CD4-positive, alpha-beta T cell treated with Interleukin-15 for 4 hours (primary cell): ENCODE measurements at places on chromosomes 7 and 10.
A peak's percentile ranks its signal among the peaks of the same experiment; 100 is the strongest.

GRCh38 chr10:93081318-93081717 is 7.6 kb downstream of the CYP26A1 start:
- DNase-seq = no peak

DNA sequence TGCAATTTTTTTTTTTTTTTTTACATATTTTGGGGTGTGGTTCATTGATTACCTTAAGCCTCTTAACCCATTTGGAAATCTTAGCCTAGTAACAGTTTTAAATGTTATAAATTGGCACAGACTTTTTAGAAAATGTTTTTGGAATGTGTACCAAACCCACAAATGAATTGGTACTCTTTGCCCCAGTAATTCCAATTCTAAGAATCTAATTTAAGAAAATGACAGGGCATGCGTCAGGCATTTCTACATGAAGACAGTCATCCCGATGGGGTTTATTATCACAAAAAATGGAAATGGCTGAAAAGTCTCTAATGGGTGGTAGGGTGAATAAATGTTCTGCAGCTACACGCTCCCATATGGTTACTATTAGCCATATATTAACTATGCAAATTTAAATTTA is 54.9 kb downstream of the ITIH5 start:
- no peak for DNase-seq

- DNase-seq = no peak
These were observed 1.2 kb upstream of the HOXA2 start for GRCh38 chr7:27103489-27104226.

- DNase-seq = peak; percentile 36
These were observed 74.1 kb downstream of the ADD3 start for GRCh38 chr10:110081911-110082310.

DNA sequence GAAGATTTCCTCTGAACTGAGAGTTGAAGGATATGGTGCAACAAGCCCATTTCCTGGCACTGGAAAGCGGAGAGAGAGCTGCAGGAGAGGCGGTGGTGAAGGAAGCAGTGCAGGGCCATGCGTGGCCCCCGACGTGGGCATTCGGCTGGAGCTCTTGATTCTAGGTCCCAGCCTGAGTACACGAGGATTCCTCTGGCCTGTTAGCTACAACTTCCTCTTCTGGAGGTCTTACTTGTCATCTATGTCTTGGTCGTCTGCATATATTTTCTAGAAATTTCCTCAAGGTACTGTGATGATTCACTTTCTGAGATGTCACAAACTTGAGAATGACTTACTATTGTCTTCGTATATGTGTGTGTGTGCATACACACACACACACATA is 59.2 kb upstream of the JAZF1 start:
- no peak for DNase-seq

GRCh38 chr10:70233939-70234300 is 691 bp upstream of the PPA1 start:
- no peak for DNase-seq

DNA sequence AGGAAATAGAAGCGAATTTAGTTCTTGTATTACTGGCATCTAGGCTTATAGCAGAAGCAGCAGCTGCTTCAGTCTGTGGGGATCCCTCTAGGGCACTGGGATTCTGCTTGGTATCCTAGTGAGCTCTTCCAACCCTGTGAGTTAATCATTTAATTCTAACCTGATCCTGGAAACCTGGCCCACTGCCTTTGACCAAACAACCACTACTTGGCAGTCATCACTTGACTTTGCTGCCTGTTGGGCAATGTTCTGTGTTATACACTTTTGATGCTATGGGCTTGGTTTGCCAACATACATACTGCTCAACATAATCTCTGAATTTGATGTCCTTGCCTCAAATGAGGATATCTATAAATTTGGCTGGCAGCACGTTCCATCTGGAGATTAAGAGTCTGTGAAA is 813.4 kb downstream of the ANKRD7 start:
- DNase-seq = no peak

- DNase-seq = no peak
These were observed 2.2 kb upstream of the STRIP2 start for GRCh38 chr7:129431911-129432643.

- DNase-seq = no peak
These were observed 60.0 kb downstream of the WAC start for GRCh38 chr10:28592953-28593352.

DNA sequence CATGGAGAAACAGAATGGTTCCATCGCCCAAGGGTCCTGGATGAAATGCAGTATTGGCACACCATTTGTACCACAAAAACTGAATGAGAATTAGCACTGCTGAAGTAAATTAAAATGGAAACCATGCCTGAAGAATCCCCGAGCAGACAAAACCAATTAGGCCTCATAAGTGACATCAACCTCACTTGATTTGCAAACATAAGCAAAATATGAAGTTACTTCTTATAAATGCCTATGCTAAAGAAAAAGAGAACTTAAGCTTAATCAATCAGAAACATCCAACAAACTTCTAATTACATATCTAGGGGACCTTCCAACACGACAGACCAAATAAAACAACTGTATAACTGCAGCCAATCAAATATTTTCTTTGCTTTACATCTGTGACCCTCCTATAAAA is 4.4 kb downstream of the FAM3C start:
- no peak for DNase-seq

GRCh38 chr10:20288060-20288459 is 471.8 kb downstream of the PLXDC2 start:
- DNase-seq = no peak

DNA sequence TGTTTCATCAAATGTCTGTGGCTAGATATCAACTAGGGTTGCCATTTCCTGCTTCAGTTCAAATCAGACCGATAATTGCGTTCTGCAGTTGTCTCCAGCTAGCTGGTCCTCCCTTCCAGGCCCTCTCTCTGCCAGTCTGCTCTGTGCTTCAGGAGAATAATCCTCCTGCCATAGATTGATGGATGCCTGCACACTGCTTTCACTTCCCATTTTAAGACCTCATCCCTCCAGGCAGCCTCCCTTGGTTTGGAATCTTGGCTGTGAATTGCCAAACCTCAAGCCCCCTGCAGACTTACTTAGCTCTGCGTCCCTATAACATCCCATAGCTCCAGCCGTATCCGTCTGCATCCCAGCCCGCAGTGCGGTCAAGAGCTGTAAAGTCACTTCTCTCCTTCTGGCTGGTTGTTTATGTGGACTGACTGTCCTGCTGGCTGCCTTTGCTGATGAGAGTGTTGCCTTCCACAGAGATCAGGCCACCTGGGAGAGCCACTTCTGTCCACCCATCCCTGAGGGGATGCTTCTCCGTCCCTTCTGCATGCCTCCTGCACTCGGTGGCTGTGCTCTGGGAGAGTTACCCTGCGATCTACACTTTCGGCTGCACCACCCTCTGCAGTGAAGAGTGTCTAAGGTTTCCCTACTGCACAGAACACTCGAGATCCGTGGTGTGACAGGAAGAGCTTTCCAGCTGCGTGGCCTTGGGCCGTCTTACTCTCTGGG is 22.4 kb upstream of the KLF6 start:
- DNase-seq = no peak

DNA sequence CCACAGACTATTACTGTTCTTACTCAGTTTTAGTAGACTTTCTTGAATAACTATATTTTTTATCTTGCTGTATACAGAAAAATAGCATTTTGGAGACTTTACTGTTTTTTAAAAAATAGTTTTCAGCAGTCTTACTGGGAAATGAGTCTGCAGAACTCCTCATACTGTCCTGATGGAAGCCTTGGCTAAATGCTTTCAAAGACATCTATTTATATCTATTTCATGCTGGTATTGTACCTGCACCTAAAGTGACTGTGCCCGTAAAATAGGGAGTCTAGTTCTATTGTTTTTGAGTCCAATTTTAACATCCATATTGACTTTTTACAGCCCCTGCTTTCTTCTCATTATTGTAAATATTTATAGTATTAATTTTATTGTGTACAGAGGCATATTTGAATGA is 288.6 kb upstream of the CDC14C start:
- no peak for DNase-seq

DNA sequence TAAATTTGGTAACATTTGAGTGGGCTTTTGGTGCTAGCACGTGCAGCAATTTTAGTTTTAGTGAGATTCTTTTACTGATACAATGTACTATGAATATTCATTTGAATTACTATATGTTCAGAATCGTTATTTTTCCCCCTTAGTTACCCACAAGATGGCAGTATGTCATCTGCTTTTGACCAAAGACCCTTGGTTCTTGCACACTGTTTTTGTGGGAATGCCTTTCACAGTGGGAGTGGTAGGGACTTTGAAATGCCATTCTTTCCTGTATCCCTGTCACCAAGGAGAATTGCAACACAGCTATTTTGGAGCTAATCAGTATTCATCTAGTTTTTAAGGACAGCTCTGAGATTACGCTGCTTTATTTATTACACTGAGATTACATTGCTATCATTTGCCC is 40.6 kb downstream of the SEC23IP start:
- no peak for DNase-seq

GRCh38 chr10:103666087-103666761 is 172.7 kb downstream of the NEURL1 start:
- DNase-seq = no peak

DNA sequence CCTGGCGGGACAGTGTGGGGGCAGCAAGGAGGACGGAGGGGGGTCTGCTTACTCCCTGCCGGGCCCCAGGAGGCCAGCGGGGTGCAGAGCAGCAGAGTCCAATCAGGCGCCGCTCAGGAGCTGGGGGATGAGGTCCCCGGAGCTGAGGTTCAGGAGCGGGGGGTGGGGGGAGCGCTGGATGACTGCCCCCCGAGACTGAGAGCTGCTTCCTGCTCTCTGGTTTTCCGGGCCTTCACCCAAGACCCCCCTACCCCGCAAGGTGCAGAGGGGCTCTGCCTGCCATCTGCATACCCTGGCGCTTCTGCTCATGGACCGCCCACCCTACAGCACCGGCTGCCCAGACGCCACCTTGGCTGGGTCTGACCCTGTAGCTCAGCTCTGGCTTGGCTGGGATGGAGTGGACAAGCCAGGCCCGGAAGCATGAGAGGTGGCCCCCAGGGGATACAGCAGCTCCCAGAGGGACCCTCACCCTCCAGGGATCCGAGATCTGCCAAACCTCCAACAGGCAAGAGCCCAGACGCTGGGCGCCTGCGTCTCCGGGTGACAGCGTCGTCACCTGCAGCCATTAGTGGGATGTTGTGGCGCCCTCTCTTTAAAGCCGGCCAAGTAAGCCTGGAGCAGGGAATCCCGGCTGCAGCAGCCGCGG is 930 bp downstream of the KNDC1 start:
- DNase-seq = no peak

DNA sequence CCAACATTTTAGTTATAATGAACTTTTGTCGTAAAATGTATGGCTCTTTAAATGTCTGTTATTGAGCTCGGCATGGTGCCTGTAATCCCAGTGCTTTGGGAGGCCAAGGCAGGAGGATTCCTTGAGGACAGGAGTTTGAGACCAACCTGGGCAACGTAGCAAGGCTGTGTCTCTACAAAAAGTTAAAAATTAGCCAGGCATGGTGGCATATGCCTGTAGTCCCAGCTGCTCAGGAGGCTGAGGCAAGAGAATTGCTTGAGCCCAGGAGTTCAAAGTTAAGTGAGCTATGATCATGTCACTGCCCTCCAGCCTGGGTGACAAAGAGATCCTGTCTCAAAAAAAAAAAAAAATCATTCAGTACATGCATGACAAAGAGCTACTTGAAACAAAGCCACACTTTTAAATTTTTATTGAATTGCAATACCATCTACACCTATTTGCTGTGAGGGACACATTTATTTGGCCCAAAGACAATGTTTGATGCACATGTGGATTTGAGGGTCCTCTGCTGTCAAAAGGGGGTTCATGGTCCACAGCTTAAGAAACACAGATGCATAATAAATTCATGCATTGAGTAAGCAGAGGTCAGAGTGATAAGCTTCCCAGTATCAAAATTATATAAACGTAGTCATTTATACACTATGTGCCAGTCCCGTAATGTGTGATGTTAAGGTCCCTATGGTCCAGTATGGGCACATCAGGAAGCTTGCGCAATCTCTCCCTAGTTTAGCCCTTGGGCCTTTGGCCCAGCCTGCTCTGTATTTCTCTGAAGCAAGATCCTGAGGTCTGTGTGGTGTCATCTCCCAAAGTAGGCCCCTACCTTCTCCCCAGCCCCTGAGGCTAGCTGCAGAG is 4.4 kb upstream of the MALSU1 start:
- DNase-seq = no peak

DNA sequence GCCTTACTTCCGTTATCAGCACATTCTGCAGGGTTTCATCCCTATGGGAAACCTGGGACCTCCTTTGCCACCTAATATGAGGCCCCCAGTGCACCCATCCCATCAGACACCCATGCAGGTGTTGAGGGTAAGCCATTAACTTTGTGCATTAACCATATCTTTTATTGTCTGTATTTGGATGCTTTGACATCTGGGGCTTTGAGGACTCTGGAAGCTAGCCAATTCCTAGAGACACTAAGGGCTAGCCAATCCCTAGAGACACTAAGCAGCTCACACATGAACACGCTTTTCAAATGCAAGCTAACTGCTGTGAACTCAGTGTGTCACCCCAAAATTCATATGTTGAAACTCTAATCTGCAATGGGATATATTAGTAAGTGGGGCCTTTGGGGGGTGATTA is 272.5 kb upstream of the COBL start:
- DNase-seq = no peak

DNA sequence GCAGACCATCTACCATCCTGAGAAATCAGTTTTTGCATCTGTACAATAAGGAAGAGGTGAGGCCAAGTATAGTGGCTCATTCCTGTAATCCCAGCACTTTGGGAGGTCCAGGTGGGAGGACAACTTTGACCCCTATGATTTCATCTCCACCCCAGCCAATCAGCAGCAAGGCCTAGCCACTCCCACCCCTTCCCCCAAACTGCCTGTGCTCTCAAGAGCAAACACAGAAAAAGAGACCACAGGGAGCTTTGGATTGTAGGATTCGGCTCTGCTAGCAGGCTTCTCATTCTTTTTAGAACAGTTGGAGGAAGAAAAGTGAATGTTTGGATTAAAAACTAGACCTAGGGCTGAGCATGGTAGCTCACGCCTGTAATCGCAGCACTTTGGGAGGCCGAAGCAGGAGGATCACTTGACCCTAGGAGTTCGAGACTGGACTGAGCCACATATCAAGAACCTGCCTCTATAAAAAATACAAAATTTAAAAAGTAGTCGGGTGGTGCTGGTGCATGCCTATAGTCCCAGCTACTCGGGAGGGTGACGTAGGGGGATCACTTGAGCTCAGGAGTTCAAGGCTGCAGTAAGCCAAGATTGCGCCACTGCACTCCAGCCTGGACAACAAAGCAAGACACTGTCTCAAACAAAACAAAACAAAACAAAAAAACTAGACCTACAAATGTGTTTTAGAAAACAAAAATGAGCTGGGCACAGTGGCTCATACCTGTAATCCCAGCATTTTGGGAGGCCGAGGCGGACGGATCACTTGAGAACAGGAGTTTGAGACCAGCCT is 25.1 kb upstream of the PROSER2 start:
- DNase-seq = no peak

DNA sequence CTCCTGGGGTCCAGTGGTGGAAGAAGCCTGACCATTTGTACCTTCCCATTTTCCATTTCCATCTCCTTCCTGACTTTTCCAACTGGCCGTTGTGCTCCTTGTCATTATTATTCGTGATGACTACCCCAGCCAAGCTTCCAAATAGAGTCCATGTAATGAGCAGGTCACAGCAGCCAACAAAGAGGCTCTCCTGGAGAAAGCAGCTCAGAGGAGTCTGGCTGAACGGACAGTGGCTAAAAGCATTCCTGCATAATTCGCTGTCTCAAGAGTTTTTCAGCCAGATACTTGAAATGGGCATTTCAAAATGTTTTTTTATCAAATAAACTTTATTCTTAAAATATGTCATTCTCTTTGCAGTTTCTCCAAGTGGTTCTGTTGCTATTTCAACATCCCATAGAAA is 458.6 kb downstream of the INHBA start:
- DNase-seq = no peak
